ENCODE measurements at places on chromosomes 6 and 20.

- no peak for DNase-seq
These were observed 9.3 kb downstream of the ZBTB46 start for GRCh38 chr20:63821811-63822210.

DNA sequence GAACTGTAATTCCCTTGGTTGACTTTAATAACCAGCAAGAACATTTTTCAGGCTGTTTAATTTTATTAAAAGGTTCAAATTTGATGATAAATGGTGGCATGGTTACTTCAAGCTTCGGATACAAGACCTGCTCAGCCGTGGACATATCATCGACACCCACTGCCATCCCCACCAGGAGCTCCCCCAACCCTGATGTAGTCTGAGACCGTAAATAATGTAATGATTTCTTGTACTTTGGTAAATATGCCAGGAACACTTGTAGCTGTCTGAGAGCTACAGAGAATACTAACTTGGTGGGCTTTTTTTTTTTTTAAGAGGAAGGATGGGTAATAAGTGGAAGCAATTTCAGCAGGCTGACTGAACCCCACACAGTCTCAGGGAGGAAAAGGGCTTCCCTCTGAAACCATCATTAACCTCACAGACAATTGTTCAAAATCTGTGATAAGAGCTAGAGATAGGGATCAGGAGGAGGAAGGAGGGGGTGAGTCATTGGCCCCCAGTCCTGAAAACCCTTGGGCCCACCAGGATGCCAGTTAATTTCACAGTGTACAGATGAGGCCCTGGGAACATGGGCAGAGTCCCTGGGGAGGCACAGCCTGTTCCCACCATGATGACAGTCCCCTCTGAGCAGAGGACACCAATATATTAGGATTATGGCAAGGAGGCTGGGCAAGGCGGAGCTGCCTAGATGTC lies 56.0 kb downstream of the APCDD1L start:
- no peak for DNase-seq

- no peak for DNase-seq
These were observed 19.4 kb upstream of the MYB start for GRCh38 chr6:135161411-135162395.

DNA sequence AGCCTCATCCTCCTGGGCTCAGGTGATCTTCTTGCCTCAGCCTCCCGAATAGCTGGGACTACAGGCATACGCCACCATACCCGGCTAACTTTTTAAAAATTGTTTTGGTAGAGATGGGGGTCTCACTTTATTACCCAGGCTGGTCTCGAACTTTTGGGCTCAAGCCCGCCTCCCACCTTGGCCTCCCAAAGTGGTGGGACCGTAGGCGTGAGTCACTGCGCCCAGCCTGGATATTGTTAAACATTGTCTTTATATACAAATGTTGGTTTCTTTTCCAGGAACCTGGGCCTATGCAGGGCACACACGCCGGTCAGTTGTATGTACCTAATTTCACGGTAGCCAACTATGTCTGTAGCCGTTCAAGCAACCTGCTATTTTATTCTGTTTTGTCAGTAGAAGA lies 60.1 kb downstream of the SYNJ2 start:
- DNase-seq, result no peak

DNA sequence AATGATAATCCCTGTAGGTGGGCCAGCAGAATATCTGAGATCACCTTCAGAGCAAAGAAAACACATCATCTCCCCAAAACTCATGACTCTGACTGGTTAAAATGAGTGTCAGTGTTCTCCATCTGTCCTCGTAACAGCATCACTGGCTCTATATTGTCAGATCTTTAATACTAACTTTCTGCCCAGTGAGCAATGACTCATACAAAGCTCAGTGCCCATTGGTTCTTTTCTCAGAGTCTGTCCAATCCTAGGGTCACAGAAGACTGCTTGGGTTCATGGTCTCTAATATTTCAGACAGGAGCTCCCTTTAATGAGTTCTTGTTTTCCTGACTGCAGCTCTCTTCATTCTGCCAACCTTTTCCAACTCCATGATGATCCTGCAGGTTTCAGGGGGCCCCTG lies 36.4 kb downstream of the HLA-DPB1 start:
- peak; percentile 53 for DNase-seq

- DNase-seq, result no peak
These were observed 48.6 kb downstream of the KDM1B start for GRCh38 chr6:18203786-18204185.

GRCh38 chr6:25436760-25437159 lies 157.6 kb downstream of the CARMIL1 start:
- no peak for DNase-seq

DNA sequence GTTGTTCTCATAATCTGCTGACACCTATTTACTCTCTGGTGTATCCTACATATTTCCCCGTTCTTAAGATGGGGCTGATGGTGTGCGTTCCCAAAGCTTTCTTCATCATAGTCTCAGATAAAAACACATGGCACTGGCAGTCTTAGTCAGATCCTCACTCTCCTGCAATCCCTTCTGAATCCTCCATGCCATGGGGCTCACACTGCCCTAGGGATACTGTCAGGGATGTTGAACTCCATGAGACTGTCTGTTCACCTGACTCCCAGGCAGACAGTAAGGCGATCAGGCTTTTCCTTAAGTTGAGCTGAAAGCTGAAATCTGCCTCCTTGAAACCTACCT lies 76.0 kb downstream of the SLX4IP start:
- no peak for DNase-seq

- DNase-seq, result no peak
These were observed 173.3 kb downstream of the CD83 start for GRCh38 chr6:14290772-14291330.

- no peak for DNase-seq
These were observed 157.4 kb upstream of the TNFAIP3 start for GRCh38 chr6:137709424-137710236.

GRCh38 chr20:53708129-53708968 lies 114.7 kb upstream of the ZNF217 start:
- DNase-seq, result peak; percentile 56

- DNase-seq, result no peak
These were observed 20.0 kb downstream of the PNLDC1 start for GRCh38 chr6:159819932-159820640.

DNA sequence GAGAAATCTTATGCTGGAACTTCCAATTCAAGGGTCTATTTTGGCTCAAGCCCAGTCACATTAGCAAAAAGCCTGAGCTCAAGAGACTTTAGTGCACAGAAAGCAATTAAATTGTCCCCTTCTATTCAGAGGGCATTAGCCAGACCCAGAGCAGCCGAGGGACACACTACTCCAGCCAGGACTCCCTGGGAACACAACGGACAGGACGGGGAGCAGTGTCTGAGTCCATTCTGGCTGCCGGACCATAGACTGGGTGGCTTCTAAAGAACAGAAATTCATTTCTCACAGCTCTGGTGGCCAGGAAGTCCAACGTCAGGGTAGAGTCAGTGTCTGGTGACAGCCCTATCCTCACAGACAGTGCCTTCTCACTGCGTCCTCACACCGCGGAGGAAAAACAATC lies 78.4 kb downstream of the PRND start:
- no peak for DNase-seq

- no peak for DNase-seq
These were observed 23.8 kb downstream of the RBM38 start for GRCh38 chr20:57414867-57415592.

- DNase-seq, result no peak
These were observed 180.9 kb downstream of the SAMD5 start for GRCh38 chr6:147689398-147689797.

GRCh38 chr6:169934699-169935347 lies 183.4 kb downstream of the ERMARD start:
- DNase-seq, result no peak

DNA sequence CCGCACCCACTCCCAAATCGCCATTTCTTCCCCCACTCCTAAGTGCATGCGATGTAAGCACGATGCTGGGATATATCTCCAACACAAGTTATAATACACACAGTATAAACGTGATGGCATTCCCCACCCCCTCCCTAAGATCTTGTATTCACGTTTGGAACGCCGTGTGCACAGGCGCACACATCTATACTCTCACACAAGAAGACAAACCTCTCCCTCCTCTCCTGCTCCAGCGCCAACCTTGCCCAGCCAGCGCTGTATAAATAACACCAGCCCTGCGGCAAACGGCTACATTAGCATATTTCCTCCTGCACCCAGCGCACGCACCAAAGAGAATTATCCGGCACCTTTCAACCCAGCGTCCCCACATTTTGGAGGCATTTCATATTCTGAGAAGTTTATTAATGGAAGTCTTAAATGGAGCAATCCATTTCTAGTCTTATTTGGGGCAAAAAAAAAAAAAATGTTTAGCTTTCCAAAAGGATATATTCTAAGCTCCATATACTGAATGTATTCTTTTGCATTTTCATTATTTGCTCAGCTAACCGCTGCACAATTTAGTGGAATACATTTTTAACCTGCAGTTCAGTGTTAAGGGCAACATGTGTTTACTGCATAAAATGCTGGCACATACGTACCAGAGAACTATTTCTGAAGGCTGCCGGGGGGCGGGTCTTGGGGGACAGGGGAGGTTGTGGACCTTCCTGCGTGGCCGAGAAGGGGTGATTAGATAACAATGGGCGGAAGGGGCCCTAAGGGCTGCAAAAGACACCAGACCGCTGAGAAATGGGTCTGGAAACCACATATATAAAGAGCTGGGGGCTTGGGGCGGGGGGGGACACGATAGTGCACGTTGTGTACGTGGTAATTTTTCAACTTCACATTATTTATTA lies 1.1 kb upstream of the SLC22A23 start:
- no peak for DNase-seq

DNA sequence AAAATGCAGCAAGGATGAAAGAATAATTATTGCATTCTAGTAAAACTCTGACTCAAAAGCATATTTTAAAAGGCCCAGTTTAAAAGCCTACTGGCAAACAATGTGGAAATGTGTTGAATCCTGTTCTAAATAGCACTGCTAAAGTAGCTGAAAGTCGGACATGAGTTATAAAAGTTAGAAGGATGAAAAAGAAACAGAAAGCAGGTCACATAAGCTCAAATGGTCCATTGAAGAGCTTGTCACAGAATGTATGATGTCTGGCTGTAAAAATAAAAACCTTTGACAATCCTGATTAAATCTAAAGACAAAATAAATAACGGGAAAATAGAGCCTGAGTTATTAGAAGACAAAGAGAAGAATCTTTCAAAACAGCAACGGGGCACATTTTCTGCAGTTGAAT lies 218.6 kb upstream of the UFL1 start:
- DNase-seq, result no peak

DNA sequence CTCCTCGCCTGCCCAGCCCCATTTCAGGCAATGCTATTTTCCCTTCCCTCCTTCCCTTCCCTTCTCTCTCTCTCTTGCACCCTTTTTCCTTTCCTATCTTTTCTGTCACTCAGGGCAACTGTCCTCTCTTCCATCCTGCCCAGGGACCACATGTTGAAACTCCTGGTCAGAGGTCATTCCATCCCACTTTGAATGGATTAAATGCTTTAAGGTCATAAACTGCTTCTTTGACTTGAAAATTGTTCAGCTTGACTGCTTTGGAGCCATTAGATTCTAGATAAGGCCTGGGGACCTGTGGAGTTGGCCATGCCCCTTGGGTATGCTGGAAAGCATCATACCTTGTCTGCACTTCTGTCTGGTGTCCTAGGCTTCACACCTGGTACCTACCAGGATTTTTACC lies 106.1 kb downstream of the DTNBP1 start:
- DNase-seq, result no peak

- DNase-seq, result peak; percentile 45
These were observed 43.9 kb downstream of the PLCB4 start for GRCh38 chr20:9112541-9113515.

GRCh38 chr6:103534095-103534494 lies 1325.6 kb downstream of the HACE1 start:
- no peak for DNase-seq

GRCh38 chr6:44653761-44654218 lies 266.3 kb downstream of the CDC5L start:
- no peak for DNase-seq

DNA sequence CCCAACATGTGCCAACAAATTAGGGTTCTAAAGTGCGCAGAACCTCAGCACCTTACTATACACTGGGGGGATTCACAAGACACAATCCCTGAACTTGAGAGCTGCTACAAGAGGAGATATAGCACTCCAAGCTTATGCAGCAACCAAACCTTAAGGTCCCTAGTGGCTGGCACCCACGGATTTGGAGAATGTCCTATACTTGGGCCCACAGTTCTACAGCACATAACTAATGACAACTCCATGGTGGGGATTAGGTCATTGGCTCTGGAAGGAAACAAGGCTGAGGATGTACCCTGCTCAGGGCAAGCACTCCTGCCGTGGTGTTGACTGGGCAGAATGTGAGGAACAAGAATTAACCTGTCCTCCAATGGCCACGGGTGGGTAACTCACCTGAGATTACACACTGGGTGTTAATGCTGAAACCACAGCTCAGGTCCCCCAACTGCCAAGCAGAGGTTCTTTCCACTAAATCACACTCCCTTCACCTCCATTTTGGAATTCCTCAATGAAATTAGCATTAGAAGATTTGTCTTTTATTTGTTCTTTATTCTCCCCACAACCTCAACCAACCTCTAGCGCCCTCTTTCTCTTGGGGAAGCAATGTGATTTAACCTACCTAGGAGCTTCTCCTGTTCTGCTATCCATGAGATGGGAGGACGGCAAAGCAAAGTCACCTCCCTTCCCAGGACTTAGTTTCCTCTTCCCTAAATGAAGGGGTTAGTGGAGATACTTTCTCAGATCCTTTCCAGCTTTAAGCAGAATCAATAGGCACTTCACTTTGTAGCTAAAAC lies 32.0 kb downstream of the TRERF1 start:
- DNase-seq, result no peak

- no peak for DNase-seq
These were observed 3.9 kb upstream of the ARHGAP18 start for GRCh38 chr6:129713806-129714333.

GRCh38 chr20:556984-557383 lies 13.4 kb upstream of the CSNK2A1 start:
- no peak for DNase-seq

- no peak for DNase-seq
These were observed 19.0 kb upstream of the SERINC3 start for GRCh38 chr20:44540834-44541233.

- peak; percentile 19 for DNase-seq
These were observed 40.4 kb downstream of the TTI1 start for GRCh38 chr20:37992802-37993409.

DNA sequence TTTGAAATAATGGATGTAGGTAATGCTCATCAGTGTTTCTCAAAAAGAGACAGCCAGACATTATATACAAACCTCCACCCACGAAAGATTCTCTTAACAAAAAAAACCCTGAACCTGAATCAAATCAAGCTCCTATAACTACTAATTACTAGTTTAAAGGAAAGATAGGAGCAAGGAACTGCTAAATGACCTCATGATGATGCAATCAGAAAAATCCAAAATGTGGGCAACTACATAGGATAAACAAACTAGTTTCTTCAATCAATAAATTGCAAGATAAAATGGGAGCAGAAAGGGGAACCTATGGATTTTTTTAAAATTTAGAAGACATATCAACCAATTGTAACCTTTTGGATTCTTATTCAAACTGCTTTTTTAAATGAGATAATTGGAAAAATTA lies 43.2 kb upstream of the TMEM30A start:
- DNase-seq, result no peak

GRCh38 chr6:158485431-158485830 lies 74.5 kb upstream of the TMEM181 start:
- DNase-seq, result no peak

GRCh38 chr6:35419417-35419816 lies 32.7 kb upstream of the FANCE start:
- no peak for DNase-seq

Measured in ACHN (cell line).